ENCODE measurements at places on chromosomes 6 and 20.

- no peak for DNase-seq
These were observed 17.7 kb downstream of the MAS1 start for GRCh38 chr6:159908535-159908934.

- no peak for DNase-seq
These were observed 241.6 kb downstream of the LMBRD1 start for GRCh38 chr6:69555088-69555638.

- no peak for DNase-seq
These were observed 148.2 kb downstream of the BCKDHB start for GRCh38 chr6:80254716-80255115.

- DNase-seq, result no peak
These were observed 61.7 kb downstream of the TCP11 start for GRCh38 chr6:35079311-35080000.

DNA sequence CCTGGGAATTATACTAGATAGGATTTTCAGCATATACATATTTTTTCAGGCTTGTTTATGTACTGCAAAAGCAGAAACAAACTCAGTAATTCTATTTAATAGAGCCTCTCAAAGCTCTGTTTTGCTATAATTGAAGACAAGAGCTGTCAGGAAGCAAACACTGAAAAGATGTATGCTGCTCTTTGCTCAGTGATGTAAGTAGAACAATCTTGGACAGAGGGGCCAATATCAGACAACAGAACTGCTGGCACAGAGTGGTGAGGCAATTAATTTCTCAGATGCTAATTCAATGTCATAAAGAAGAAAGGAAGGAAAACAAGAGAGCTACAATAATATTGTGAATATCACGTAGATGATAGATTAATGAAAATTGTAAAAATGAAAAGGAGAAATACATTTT, 663.3 kb upstream of the ADGRB3 start:
- no peak for DNase-seq

DNA sequence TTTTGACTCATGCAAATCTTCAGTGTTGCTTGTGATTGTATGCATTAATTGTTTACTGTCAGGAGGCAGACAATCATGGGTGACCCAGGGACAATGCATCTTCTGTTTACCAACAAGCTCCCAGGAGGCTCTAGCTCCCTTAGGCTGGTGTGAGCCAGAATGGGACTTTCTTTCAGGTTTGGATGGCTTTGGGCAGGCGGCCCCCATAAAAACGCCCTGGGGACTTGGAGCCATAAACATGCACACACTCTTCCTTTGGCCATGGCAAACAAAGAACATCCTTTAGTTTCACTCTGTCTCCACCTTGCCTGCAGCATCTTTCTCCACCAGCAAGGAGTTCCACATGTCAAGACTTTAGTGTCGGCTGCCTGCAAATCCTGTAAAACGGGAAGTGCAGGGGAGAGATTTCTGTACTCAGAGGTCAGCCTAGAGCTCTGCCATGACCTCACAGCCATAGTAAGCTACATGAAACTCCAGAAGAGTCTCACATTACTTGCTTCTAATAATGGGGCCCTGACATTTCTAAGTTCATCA, 127.6 kb downstream of the MAP3K7 start:
- no peak for DNase-seq

DNA sequence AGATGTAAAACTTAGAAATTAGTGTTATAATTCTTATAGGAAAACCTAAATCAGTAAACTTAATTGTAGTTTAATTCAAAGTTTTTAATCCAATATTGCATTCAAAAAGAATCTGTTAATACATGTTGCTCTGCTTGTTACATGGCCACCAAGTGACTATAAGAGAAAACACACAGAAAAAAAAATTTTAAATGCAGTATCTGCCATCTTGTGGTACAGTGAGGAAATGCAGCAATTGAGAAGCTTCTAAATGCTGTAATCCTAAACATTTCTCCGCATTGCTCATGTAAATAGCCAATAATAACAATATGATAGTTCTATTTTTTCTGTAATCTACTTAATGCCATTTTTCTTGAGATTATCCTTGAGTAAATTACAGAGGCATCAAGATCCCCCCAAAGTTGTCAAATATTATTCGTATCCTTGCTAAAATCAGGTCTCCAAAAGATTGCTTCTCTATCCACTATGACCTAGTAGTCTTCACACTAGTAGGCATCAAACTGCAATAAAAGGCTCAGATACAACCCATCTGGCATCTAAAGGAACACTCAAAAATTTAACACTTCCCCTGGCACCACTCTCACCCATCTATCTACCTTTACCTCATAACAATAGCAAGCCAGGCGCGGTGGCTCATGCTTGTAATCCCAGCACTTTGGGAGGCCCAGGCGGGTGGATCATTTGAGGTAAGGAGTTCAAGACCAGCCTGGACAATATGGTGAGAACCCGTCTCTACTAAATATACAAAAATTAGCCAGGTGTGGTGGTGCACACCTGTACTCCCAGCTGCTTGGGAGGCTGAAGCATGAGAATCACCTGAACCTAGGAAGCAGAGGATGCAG, 34.6 kb downstream of the HDAC2 start:
- DNase-seq, result no peak

GRCh38 chr20:25672659-25673235, 23.9 kb downstream of the ZNF337 start:
- DNase-seq, result no peak

- DNase-seq, result peak; percentile 100
These were observed at the start of gene NFYA for GRCh38 chr6:41072836-41073202. TSS of gene NFYA (plus strand) at chr6:41072974. CDS start at chr6:41079090, 6,116 bp downstream.

- no peak for DNase-seq
These were observed 65.5 kb upstream of the BHLHE23 start for GRCh38 chr20:63072231-63072791.

DNA sequence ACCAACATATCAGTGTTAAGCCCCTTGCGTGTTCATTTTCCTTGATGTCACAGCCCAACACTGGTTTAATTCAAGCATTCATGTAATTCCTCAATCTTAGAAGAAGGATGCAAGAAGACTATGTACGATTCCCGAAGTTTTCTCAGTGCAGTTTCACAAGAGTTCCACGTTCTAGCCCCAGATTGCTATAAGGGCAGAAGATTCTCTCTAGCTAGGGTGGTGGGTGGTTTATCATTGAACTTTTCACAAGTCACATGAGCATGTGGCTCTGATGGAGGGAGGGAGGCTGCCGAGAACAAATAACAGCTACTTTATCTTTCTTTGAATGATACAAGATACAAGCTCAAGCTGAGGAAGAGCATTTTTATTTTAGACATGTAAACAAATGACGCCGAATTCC, 71.9 kb upstream of the NHSL1 start:
- no peak for DNase-seq

- DNase-seq, result no peak
These were observed 176.6 kb upstream of the POU3F2 start for GRCh38 chr6:98657764-98658163.

DNA sequence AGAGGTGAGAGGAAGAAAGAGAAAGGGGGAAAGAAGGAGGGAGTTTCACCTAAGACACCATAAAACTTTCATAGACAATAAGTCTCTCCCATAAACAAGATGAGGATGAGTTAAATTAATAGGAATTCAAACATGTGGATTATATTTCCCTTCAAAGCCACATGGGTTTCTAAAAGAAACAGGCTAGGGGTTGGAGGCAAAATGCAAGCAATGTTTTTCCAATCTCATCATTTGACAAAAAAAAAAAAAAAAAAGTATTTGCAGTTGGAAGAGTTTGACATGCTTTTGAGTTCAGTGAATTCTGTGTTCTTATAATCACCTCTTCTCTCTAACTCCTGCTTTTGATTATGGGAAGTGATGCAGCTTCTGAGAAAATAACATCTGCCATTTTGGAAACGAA, 286.5 kb upstream of the PRND start:
- no peak for DNase-seq

DNA sequence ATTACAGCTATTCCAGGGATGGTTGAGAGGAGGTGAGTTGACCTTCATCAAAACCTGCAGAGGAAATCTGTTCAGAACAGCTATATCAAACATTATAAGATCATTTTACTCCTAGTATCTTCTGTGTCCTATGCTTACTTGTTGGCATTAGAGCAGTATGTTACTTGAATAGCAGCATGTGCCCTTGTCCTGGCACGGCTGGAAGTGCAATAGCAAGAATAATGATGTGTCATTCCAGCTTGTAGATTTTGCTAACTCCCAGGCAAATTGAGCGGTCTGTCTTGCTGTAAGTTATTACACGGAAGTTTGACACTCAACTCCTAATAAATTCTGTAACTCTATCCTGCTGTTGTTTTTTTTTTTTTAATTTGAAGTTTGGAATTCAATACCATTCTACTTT, 385.5 kb downstream of the TENT5A start:
- no peak for DNase-seq

DNA sequence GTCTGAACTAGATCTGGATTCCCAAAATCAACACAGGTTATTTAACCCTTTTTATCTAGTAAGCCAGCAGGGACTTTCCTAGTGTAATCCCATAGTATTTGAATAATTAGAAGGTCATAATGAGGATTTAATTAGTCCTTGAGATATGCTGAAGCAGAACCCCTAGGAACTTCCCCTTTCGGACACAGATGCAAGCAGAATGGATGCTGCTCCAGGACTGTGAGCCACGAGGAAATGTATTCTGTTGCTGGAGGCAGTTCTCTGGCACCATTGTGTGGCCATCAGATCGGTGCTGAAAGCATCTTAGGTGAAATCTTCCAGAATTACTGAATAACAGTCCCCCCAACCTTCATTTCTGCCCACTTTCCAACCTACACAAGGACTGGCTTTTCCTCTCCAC, 206.9 kb downstream of the TMEM242 start:
- DNase-seq, result no peak

DNA sequence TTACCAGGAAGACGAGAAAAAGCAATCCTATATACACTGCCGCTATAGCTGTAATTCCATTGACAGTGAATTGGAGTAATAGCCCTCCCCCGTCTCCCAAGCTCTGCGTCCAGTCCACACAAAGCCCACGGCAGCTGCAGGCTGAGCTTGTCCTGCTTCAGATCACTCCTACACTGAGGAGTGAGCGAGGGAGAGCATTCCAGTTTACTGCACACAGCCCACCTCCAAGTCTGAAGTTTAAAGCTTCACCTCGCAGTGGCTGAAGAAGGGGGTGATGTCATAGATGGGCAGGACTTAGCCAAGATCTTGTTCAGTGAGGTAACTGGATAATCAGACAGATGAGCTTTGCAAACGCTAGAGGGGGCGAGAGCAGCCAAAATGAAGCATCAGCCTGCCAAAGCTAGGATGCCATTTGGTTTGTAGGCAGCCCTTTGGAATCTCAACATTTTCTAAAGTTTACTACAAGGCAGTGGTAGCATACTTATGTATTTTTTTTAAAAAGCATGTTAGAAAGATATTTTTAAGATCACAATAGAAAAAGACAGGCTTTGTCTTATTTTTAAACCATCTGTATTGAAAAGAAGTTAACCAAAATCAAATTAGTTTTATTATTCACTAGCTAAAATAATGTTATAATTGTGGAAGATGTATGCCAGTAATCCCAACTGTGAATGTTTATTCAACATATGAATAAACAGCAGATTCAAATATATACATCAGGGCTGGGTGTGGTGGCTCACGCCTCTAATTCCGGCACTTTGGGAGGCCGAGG, at the start of gene FLRT3:
TSS of gene FLRT3 (minus strand) at position 213 of the 772 bp plus-strand sequence. CDS start 10,106 bp downstream, outside the sequence.
- no peak for DNase-seq

GRCh38 chr20:63969838-63970713, at the start of gene ZNF512B:
TSS of gene ZNF512B (minus strand) at chr20:63969930. CDS start at chr20:63967950, 1,980 bp downstream.
- no peak for DNase-seq

- no peak for DNase-seq
These were observed 28.5 kb downstream of the SLC35D3 start for GRCh38 chr6:136950436-136951126.

DNA sequence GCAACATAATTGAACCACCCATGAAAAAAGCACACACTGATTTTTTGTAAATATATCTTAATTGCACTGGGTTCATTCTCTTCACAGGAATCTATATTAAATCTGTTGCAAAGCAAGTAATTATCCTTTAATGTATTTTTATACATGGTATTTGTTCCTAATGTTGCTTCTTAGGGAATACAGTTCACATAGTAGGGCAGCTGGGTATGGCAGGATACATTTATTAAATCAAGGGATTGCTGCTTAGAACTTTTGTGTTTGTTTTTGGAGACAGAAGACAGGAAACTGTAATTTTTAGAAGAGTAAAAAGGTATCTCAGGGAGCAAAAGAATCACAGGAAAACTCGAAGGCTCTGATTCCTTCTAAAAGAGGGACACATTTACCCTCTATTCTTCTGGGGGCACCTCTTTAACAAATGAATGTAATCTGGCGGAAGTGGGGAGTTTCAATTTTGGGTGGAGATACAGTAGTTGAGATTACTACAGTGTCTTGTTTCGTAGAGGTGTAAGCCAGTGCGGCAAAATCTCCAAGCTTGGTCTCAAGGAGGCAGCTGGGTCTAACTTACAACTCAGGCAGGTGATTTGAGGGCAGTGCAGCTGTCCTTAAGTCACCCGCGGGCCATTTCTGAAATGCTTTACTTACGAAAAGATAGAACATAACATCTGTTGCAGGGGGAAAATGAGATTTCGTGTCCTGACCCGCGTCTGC, 812 bp upstream of the SMIM13 start:
- DNase-seq, result no peak

DNA sequence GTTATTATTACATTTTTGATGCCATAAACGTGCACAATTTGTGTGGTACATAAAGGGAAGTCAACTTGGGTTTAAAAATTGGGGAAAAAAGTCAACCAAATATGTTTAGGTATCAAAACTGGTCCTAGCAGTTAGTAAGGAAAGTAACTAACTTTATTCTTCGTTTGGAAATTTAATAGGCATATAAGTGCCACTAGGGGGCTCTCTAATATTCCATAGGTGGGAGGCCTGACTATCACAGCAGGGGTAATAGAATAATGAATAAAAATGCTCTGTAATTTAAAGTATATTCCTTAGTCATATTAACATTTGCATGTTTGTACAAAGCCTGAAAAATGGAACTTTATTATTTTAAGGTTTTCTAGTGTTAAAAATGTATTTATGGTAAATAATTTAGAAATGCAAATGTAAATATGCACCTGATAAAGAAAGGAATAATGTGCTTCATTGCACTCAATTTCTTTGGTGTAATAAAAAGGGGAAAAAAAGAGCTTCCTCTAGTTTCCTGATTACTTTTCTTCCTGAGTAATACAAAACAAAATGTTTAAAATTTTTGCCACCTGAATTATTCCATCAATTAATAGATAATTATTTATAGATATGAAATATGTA, 125.7 kb upstream of the HDAC2 start:
- DNase-seq, result no peak

DNA sequence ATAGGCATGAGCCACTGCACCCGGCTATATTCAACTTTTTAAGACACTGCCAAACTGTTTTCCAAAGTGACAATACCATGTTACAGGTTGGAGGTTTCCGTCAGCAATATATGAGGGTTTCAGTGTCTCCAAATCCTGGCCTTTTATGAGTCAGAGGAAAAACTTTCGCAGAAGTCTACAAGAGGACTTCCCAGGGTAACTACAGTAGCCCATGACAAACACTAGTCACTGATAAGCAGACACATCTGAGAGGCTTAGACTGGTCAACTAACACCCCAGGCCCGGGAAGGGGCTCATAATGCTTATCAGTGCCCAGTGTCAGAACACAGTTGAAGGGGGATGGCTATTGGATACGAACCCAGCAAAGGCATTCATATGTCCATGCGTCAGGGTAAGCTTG, 85.4 kb downstream of the SOX4 start:
- DNase-seq, result no peak
